Upper lobe of left lung (tissue), 6 donors: ENCODE measurements at places on chromosomes 4 and X.

DNA sequence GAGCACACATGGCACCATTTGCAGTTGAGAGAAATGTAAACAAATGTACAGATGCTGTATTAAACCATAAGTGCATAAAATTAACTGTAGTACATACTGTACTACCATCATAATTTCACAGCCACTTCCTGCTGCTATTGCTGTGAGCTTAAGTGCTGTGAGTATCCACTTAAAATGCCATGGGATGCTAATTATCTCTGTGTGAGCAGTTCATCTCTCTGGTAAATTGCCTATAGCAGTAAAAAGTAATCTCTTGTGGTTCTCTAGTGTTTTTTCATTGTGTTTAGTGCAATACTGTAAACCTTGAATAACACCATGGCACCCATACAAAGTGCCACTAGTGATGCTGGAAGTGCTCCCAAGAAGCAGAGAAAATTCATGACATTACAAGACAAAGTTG lies 9.9 kb upstream of the SCOC start:
- H3K4me3 ChIP-seq, result no peak overlapping the region
- peaks cover 4% of the 10 kb centered on the region for H3K4me1 ChIP-seq
- H3K27me3 ChIP-seq, result no peaks in the 10 kb centered on the region
- H3K27ac ChIP-seq, result no peak overlapping the region

- H3K36me3 ChIP-seq, result no peaks in the 10 kb centered on the region
- H3K4me3 ChIP-seq, result no peak overlapping the region
- DNase-seq, result no peak
- H3K4me1 ChIP-seq, result no peaks in the 10 kb centered on the region
These were observed 161.0 kb downstream of the NSUN7 start for GRCh38 chr4:40910706-40911105.

GRCh38 chr4:102230194-102230593 lies 115.1 kb downstream of the SLC39A8 start:
- DNase-seq, result no peak
- no peaks in the 10 kb centered on the region for H3K36me3 ChIP-seq

DNA sequence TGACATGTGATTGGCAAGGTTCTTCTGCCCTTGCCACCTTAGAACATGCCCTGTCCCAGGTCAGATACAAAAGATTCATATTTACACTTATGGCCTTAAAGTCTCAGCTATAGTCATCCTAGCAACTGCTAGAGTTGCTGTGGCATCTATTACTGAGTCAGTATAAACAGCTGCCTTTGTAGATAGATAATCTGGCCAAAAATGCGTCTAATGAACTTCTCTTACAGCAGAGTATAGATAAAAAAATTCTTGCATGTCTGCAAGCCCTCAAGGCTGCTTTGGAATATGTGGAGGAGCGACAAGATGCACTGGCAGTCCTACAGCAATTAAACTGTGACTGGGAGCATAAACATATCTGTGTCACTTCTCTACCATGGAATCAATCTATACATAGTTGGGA lies 1209.7 kb upstream of the PABPC4L start:
- DNase-seq, result no peak
- H3K4me1 ChIP-seq, result no peaks in the 10 kb centered on the region
- no peak overlapping the region for H3K4me3 ChIP-seq
- H3K27me3 ChIP-seq, result no peaks in the 10 kb centered on the region

DNA sequence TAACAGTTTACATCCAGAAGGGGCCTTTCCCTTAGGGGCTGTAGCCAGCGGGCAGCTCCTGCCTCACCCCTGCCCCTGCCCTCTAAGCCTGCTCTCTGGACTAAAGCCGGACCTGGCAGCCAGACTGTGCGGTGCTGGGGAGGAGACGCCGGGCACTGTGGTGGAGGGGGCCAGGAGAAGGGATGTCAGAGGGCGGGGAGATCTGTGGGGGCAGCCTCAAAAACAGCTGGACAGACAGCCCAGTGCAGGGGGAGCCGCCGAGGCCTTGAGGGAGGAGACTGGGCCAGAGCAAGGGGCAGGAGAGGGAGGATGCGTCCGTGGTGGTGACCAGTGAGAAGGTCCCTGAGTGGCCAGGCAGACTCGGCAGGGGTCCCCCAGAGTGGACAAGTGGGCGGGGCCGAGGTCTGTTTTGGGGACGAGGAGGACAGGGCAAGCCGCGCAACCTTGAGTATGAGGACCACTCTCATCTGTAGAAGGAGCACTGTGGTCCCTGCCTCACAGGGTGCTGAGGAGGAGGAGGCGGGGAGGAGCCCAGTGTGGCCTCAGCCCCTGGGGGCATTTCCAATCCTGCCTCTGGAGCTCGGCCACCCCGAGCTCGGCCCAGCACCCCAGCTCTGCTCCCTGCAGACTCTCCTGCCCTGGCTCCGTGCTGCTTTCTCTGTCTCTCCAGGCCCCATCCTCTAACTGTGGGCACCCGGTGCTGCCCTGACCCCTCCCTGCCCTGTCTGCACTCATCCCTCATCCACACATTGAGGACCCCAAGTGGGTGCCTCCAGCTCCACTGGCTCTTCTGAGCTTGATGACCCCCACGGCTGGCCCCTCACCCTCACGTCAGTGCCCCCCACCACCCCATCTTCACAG lies 59.2 kb upstream of the NKX1-1 start:
- H3K4me1 ChIP-seq, result no peaks in the 10 kb centered on the region
- no peak for DNase-seq
- no peaks in the 10 kb centered on the region for H3K36me3 ChIP-seq
- H3K27ac ChIP-seq, result no peak overlapping the region
- no peaks in the 10 kb centered on the region for H3K27me3 ChIP-seq
- no peak overlapping the region for H3K4me3 ChIP-seq

GRCh38 chr4:114688059-114688458 lies 89.5 kb downstream of the UGT8 start:
- H3K27ac ChIP-seq, result no peak overlapping the region
- no peak for DNase-seq
- H3K4me3 ChIP-seq, result no peak overlapping the region
- no peaks in the 10 kb centered on the region for H3K4me1 ChIP-seq
- no peaks in the 10 kb centered on the region for H3K36me3 ChIP-seq

- no peak overlapping the region for H3K27ac ChIP-seq
- DNase-seq, result peak; percentile 74
- no peaks in the 10 kb centered on the region for H3K27me3 ChIP-seq
- H3K36me3 ChIP-seq, result peaks cover 15% of the 10 kb centered on the region
- H3K4me3 ChIP-seq, result no peak overlapping the region
These were observed 28.9 kb upstream of the GTPBP6 start for GRCh38 chrX:347351-348117.

DNA sequence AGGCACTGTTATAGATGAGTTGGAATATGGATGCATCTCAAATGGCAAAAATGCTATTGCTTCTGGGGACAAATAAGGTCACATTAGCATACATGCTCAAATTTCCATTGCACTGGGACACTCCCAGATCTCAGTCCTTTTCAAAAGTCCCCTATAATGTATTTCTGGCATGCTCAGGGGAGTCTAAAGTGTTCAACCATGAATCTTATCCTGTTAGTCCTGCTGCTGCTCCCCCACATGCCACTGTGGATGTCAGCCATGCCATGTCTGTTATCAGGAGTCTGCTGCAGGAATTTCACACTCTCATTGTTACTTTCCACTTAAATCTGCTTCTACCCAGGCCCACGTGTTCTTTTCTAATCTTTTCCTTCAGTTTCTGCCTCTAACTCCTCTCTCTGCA lies 1000.6 kb downstream of the CCSER1 start:
- no peak overlapping the region for H3K27ac ChIP-seq
- H3K27me3 ChIP-seq, result no peaks in the 10 kb centered on the region
- no peaks in the 10 kb centered on the region for H3K36me3 ChIP-seq
- DNase-seq, result no peak
- H3K4me1 ChIP-seq, result no peaks in the 10 kb centered on the region

- H3K4me3 ChIP-seq, result no peak overlapping the region
- H3K27ac ChIP-seq, result no peak overlapping the region
- peaks cover 9% of the 10 kb centered on the region for H3K4me1 ChIP-seq
- no peak for DNase-seq
These were observed 3.9 kb upstream of the EGFL6 start for GRCh38 chrX:13565511-13565910.

GRCh38 chrX:153725039-153725831 lies 579 bp downstream of the ABCD1 start:
- H3K27me3 ChIP-seq, result peaks cover 7% of the 10 kb centered on the region
- H3K27ac ChIP-seq, result peak overlapping the region; percentile 90
- H3K4me3 ChIP-seq, result peak overlapping the region; percentile 82
- DNase-seq, result no peak
- no peaks in the 10 kb centered on the region for H3K36me3 ChIP-seq

- DNase-seq, result no peak
- H3K4me1 ChIP-seq, result no peaks in the 10 kb centered on the region
- H3K4me3 ChIP-seq, result no peak overlapping the region
- H3K27ac ChIP-seq, result no peak overlapping the region
- no peaks in the 10 kb centered on the region for H3K36me3 ChIP-seq
- no peaks in the 10 kb centered on the region for H3K27me3 ChIP-seq
These were observed 117.2 kb upstream of the MAGEB16 start for GRCh38 chrX:35680940-35681346.

DNA sequence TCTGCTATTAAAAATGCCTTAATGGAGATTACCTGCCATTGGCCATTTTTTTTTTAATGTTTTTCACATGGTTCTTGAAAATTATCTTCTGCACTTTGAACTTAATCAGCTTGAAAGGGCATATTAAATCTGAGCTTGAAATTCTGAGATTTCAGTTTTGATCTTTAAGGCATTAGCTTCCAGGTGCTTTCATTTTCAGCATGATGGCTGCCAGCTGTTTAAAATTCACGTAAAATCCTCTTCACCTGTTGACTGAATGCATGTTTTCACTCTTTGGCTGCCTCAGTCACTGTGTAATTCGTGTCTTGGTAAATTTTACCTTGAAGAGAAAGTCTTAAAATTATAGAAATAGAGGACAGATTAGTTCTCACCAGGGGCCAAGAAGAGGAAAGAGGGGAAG lies 39.6 kb downstream of the SMAD1 start:
- no peaks in the 10 kb centered on the region for H3K27me3 ChIP-seq
- DNase-seq, result no peak
- no peak overlapping the region for H3K4me3 ChIP-seq
- peaks cover 7% of the 10 kb centered on the region for H3K4me1 ChIP-seq
- no peak overlapping the region for H3K27ac ChIP-seq
- H3K36me3 ChIP-seq, result no peaks in the 10 kb centered on the region

DNA sequence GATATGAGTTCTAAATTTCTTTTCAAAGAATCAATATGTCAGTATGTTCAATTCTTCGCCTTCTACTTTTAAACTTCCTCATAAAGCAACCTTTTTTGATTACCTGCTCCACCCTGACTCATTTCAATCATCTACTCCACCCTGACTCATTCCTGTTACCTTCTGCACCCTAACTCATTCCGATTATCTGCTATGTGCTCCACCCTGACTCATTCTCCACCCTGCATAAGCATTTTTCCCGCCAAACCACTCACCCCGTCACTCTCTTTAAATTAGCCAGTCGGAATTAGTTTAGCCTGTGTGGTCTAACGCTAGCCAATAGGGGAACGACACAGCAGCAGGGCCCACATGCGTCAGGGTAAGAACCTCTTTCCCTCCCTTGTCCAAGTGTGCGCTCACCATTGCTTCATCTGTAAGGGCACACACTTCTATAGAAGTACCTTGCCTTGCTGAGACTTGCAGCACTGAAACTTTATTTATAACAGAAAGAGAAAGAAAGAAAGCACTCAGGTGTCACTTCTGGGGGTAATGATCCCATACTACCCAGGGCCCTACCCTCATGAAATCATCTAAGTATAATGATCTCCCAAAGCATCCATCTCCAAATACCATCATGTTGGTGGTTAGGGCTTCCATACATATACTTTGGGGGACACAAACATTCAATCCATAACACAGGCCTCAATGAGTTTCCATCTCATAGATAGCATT lies 875.2 kb downstream of the RAPGEF2 start:
- no peaks in the 10 kb centered on the region for H3K4me1 ChIP-seq
- H3K4me3 ChIP-seq, result no peak overlapping the region
- H3K27ac ChIP-seq, result no peak overlapping the region
- DNase-seq, result no peak
- H3K36me3 ChIP-seq, result no peaks in the 10 kb centered on the region

- H3K4me1 ChIP-seq, result no peaks in the 10 kb centered on the region
- H3K4me3 ChIP-seq, result no peak overlapping the region
- H3K27me3 ChIP-seq, result no peaks in the 10 kb centered on the region
- no peak overlapping the region for H3K27ac ChIP-seq
- no peaks in the 10 kb centered on the region for H3K36me3 ChIP-seq
These were observed 231.8 kb downstream of the ARAP2 start for GRCh38 chr4:36012503-36012902.

DNA sequence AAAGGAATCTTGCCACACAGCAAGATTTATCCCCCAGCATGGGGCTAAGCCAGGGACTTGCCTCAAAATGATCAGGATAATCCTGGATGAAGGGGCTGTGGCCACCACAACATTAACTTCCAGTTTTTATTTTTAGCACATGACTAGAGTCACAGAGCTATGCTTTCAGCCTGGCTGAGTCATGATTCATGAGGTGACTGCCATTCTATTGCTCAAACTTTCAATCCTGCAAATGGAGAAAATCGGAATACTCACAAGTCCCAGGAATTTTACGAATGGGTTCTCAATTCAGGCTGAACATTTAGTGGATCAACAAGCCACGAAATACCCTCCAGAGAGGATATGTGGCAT lies 70.7 kb upstream of the HPGD start:
- no peaks in the 10 kb centered on the region for H3K27me3 ChIP-seq
- H3K4me1 ChIP-seq, result peaks cover 3% of the 10 kb centered on the region
- no peaks in the 10 kb centered on the region for H3K36me3 ChIP-seq

GRCh38 chr4:31089815-31090214 lies 369.6 kb downstream of the PCDH7 start:
- no peaks in the 10 kb centered on the region for H3K36me3 ChIP-seq
- no peak overlapping the region for H3K27ac ChIP-seq
- H3K27me3 ChIP-seq, result no peaks in the 10 kb centered on the region
- no peak overlapping the region for H3K4me3 ChIP-seq

- H3K36me3 ChIP-seq, result no peaks in the 10 kb centered on the region
- H3K4me1 ChIP-seq, result peaks cover 27% of the 10 kb centered on the region
- no peaks in the 10 kb centered on the region for H3K27me3 ChIP-seq
- no peak for DNase-seq
- H3K4me3 ChIP-seq, result peak overlapping the region; percentile 76
These were observed 1.3 kb downstream of the CAMK2D start for GRCh38 chr4:113760094-113760794.

DNA sequence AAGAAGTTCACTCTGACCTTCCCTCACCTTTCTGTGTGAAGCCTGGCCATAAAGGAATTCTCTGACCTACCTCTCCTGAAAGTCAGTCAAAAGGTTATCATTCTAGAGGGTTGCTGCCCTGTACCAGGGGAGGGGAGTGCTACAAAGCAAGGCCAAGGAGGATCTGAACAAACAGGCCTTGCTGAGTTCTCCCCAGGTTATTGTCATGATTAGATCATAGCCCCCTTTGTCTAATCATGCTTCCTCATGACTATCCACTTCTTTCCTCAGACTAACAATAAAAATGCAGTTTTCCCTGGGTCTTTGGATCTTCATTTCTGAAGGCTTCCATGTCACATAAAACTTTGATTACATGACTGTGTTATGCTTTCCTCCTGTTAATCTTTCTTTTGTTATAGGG lies 472.0 kb downstream of the IQCM start:
- no peaks in the 10 kb centered on the region for H3K36me3 ChIP-seq
- H3K4me1 ChIP-seq, result no peaks in the 10 kb centered on the region
- no peak overlapping the region for H3K27ac ChIP-seq
- no peaks in the 10 kb centered on the region for H3K27me3 ChIP-seq
- no peak overlapping the region for H3K4me3 ChIP-seq

- H3K4me1 ChIP-seq, result peaks cover 6% of the 10 kb centered on the region
- no peaks in the 10 kb centered on the region for H3K27me3 ChIP-seq
- DNase-seq, result no peak
- no peaks in the 10 kb centered on the region for H3K36me3 ChIP-seq
- no peak overlapping the region for H3K27ac ChIP-seq
These were observed 24.2 kb downstream of the SULT1E1 start for GRCh38 chr4:69835766-69836165.
